ENCODE measurements at places on chromosomes 1 and 21.

DNA sequence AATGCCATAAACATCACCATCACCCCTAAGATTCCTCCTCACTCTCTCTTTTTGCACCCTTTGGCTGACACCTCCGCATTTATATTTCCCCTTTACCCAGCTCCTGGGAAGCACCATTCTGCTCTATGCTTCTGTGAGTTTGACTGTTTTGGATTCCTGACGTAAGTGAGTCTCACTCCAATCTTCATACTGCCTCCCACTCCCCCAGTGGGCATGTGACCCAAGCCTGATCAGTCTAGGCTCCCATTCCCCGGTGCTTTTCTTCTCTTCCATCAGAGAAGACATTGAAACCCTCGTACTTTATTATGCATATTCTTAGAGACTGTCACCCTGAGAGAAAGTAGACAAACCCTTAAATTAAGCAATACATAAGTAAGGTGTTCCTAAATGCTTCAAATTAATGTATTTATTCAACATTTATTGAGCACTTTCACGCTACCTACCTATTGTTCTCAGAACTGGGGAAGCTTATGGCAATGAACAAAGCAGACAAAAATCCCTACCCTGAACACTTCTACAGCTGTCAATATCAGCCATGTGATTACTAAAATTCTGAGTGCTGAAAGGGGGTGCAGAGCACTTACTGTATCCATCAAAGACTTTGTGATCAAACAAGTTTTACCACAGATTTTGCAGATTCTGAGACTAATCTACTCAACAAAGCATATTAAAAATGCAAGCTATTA lies 43.4 kb upstream of the DIPK1A start:
- no peak for DNase-seq

- DNase-seq, result no peak
Measured at GRCh38 chr1:64564891-64565290, 95.0 kb downstream of the CACHD1 start.

DNA sequence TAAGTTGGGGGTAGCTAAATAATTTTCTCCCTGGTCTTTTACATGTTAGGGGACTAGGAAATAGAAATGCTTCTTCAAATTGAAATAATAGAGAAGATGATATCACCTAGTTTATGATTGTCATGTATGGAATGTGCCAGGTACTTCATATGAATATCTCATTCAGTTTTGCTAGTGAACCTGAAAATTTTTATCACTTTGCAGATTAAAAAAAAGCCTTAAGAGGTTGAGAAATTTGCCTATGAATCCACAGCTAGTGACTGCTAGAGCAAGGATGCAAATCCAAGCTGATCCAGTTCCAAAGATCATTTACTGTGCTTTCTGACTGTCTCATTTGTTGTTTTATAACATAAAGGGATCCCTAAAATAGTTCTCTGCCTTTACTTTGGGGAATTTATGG lies 24.7 kb downstream of the RNF2 start:
- no peak for DNase-seq

DNA sequence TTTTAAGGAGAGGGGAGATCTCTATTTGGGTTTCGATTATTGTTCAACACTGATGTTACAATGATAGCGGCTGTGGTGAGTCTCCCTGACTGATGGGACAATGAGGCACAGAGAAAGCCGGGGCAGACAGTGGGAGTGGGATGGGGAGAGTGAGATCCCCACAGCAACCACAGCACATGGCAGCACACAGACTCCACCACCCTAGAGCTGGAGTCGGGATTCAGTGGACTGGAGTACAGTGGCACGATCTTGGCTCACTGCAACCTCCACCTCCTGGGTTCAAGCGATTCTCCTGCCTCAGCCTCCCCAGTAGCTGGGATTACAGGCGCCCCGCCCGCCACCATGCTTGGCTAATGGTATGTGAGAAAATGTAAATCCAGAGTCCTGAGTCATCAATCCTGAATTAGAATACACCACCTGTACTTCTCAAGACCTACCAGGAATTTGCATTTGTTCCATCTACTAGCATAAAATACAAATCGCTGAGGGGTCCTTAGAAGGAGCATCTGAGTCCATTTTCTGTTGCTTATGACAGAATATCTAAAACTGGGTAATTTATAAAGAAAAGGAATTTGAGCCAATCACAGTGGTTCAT lies 125.8 kb downstream of the TOMM20 start:
- DNase-seq, result no peak

DNA sequence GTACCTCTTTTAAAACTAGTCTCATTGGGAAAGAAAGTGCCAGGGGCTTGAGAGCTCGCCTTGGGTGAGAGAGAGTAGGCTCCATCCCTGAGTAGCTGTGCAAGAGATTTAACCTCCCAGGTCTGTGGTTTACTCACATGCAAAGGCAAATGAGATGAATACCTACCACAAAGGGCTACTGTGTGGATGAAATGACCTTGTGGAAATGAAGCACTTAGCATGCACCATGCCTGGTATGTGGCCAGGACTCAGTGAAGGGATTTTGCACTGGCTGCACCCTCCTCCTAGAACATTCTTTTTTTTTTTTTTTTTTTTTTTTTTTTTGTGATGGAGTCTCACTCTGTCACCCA lies 120.3 kb downstream of the PROX1 start:
- DNase-seq, result no peak

DNA sequence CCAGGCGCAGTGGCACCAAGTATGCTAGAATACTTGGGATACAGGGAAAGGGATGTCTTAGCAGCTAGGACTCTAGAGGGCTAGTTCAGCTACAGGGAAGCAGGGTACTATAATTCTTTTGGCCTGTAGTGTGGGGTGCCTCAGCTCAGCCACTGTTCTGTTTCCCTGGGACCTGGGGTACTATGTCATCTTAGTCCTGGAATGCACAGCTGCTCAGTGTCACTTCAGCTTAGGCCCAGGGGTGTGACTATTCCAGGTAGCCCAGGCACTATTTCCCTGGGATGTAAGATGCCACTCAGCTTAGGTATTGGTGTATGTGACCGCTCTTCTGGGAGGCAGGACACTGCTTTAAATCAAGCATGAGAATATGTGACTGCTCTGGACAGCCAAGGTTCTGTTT lies 34.1 kb downstream of the RGSL1 start:
- DNase-seq, result no peak

- DNase-seq, result no peak
Measured at GRCh38 chr21:25370311-25370744, 237.0 kb downstream of the MRPL39 start.

DNA sequence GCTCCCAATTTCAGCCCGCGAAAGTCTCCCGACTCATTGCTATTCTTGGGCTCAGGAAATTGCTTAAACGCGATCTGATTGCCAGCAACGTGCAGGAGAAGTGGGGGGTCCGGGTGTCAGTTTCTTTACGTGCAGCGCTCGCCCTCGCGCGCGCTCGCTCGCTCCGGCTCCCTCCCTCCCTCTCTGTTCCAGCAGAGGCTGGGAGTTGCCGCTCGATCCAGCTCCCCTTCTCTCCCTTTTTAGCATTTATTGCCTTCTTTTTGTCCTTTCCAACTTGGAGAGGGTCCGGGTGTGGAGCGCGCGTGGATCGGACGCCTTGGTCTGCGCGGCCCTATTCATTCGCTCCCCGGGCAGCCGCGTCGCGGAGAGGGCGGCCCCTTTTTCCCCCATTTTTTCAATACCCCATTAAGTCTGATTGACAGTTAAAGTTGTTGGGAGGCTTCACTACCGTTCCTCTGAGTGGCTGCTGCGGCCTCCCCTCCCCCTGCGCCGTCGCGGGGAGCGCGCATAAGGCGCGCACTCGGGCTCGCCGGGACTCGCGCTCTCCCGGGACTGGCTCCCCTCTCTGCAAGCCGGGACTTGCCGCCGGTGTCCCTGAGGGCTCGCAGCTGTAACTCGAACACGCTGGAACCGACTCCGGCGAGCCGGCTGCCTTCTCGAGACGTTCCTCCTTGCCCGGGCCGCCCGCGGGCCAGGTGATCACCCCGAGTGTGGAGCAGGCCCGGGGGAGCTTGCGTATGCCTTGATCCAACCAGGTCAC lies at the start of gene DHRS3:
DHRS3 (minus strand) TSS at position 310 of the 760 bp plus-strand sequence. CDS start 862 bp downstream, outside the sequence.
- DNase-seq, result peak; percentile 81

GRCh38 chr1:114336360-114336759 lies 174.6 kb downstream of the TRIM33 start:
- no peak for DNase-seq

GRCh38 chr1:162688521-162688920 lies 56.3 kb downstream of the DDR2 start:
- no peak for DNase-seq

GRCh38 chr1:38733761-38734160 lies 125.8 kb downstream of the RRAGC start:
- no peak for DNase-seq

- no peak for DNase-seq
Measured at GRCh38 chr1:160724465-160725242, 13.0 kb upstream of the CD48 start.

DNA sequence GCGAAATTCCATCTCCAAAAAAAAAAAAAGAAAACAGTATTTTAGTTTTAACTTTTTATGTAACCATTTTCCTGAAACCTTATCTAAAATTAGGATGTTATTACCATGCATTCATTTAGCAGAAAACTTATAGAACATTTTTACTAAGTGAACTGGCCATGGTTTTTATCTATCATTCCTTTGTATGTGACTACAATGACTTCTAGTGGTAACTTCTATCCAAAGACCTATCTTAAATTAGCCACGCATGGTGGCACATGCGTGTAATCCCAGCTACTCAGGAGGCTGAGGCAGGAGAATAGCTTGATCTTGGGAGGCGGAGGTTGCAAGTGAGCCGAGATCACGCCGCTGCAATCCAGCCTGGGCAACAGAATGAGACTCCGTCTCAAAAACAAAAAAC lies 11.4 kb downstream of the GGPS1 start:
- no peak for DNase-seq

- DNase-seq, result no peak
Measured at GRCh38 chr1:95504321-95504720, 270.3 kb downstream of the RWDD3 start.

DNA sequence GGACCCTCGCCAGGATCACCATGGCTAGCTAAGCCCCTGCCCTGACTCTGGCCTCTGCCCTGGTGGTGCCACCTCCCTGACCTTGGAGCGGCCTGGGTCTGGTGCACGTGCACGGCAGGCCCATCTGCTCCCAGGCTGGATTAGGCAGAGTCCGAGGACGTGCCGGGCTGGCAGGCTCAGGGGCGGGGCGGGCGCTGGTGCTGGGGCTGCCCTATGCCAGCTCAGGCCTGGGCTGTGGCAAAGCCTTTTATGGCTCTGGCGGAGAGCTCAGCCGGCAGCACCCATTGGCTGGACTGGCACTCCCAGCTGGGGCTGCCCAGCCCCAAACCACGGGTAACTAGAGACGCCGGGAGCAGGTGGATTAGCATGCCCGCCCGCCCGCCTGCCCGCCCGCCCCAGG lies 17.1 kb upstream of the EDN2 start:
- DNase-seq, result no peak

DNA sequence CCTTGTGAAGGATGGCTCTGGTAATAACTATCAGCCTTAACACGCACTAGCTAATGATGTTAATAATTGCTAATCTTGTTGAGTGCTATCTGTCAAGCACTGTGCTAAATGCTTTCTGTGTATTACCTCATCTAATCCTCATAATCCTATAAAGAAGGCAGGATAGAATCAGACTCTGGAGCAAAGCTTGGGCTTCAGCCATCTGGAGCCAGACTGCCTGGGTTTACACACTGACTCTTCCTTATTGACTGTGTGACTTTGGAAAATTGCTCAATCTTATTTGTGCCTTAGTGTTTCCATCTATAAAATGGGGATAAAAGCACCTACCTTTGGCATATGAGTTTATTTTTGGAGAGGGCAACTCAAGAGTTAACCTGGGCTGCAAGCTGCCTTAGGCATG lies 216.1 kb downstream of the NUF2 start:
- no peak for DNase-seq

Data from activated T-cell treated with anti-CD3 and anti-CD28 coated beads, Interleukin-2, amount 50 U/mL, for 1 hour (primary cell).